ENCODE measurements at places on chromosomes 7 and 10. TPM values are rescaled to one million over a fixed set of nuclear protein-coding genes. Genes with fewer than 3 reads are reported as not detected.

MACC1 gene
- total RNA-seq, result 13.4 TPM

- DNase-seq, result no peak
Observed at GRCh38 chr7:130877236-130877990, 143.4 kb upstream of the KLF14 start.

PRSS37 gene
- not detected for total RNA-seq

GRCh38 chr7:159013181-159013690 is 131.4 kb downstream of the VIPR2 start:
- no peak for DNase-seq

GRCh38 chr10:90993340-90993739 is 72.5 kb upstream of the ANKRD1 start:
- DNase-seq, result no peak

DNA sequence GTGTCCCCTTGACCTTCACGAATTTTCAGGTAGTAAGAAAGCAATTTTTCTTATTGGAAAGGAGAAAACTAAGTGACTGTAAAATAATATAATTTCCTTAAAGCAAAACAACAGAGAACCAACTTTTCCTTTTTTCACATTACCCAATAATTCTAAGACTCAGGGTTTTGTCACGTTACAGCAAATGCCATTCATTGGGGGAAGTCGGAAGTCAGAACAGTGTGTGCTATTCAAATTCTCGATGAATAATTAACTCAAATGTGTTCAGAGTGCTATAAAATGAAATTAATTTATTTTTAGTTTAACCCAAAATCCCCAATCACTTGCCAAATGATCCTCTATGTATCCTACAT is 40.0 kb downstream of the DIP2C start:
- DNase-seq, result no peak

- DNase-seq, result no peak
Observed at GRCh38 chr10:126580873-126581647, 89.4 kb downstream of the C10orf90 start.

- DNase-seq, result no peak
Observed at GRCh38 chr7:79292834-79293233, 160.6 kb downstream of the MAGI2 start.

DNA sequence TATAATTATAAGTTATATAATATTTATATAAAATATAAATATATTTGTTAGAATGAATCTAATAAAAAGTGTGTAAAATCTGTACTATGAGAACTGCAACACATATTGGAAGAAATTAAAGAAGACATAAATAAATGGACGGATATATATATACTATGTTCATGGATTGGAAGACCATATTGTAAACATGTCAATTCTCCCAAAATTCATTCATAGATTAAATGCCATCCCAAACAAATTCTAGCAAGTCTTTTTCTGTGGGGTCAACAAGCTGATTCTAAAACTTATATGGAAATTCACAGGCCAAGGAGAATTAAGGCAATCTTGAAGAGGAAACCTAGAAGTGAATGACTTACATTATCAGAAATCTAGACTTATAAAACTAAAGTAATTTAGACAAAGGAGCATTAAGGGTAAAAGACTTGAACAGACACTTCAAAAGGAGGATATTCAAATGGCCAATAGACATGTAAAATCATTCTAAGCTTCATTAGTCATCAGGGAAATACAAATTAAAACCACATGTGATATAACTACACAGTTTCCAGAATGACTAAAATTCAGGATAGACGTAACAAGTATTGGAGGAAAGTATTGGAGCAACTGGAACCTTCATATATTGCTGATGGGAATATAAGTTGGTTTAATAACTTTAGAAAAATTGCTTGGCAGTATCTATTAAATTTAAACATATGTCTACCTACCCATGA is 225.9 kb downstream of the EMX2 start:
- DNase-seq, result no peak

DNA sequence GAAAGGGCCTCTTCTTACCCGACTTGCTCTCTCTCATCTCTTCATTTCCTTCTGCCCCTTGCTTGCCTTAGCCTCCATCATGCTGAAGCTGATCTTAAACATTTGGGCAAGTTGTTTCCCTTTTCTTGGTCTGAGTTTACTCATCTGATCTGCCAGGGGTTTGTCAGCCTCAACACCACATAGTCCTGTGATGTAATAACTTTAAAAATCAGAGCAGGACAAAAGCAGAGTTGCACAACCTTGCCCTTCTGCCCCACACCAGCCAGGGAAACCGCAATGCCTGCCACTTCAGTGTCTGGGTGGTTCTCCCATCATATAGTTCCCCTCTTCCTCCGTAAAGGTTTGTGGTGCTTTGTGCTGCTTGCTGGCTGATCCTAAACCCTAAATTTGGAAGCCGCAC is 9.9 kb upstream of the LIPM start:
- DNase-seq, result peak; percentile 22
